Omental fat pad (tissue), 4 donors: ENCODE measurements at places on chromosomes 5 and 9.
A peak's percentile ranks its signal among the peaks of the same experiment; 100 is the strongest.

GRCh38 chr9:592225-592624 is 249.3 kb upstream of the DMRT1 start:
- DNase-seq: no peak

DNA sequence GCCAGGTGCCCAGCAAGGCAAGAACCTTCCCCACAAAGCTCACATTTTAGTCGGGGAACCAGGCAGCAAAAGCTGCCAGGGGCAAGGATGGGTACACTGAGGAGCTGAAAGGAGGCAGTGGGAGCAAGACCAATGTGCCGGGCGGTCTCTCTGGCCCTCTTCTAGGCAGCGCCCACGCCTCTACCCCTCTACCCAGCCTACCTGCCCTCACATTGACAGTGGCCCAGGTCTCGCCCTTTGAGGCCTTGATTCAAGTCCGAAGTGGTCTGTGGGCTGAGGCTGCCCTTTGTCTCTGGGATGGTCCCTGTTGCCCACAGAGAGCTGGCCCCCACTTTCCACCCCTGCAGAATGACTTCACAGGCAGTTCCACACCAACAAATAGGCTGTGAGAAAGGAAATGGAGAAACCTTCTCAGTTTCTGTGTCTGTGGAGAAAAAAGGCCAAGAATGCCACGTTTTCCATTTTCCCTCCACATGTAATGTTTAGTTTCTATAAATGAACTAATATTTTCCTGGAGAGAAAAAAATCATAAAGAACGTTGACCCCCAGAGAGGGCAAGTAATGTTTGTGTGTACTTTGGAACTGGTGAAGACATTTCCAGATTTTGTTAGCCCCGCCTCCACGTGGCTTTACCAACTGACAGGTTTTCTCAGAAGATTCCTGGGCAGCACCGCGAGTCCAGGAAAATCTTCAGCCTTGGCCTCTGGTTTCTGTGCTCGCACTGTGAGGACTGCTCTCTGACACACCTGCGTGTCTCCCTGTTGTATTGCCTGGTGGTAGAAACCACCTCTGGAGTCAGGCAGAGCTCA is 57.4 kb upstream of the ANGPTL2 start:
- DNase-seq: no peak

- no peak for DNase-seq
Observed at GRCh38 chr5:159184236-159184635, 25.1 kb downstream of the RNF145 start.

- DNase-seq: no peak
Observed at GRCh38 chr5:170372971-170373370, 16.2 kb downstream of the KCNMB1 start.

GRCh38 chr5:16619136-16619535 is 2.3 kb upstream of the RETREG1 start:
- no peak for DNase-seq

GRCh38 chr5:109645707-109646192 is 44.0 kb upstream of the MAN2A1 start:
- DNase-seq: no peak

DNA sequence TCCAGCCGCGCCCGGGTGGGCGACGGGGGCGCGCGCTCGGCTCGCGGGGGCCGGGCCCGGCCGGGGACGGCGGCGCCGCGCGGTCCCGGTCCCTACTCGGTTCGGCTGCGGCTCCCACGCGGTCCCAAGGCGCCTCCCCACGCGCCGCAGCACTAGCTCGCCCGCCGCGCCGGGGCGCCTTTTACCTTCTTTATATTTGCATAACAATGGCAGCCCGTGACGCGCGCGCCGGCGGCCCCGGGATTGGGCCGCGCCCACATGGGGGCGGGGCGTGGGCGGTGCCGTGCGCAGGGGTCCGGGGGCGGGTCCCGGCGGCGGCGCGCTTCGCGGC is at the start of gene NRARP:
Gene NRARP, minus strand, starts transcription at position 154 of the 331 bp plus-strand sequence. CDS start 343 bp downstream, outside the sequence.
- DNase-seq: peak; percentile 84

- DNase-seq: no peak
Observed at GRCh38 chr5:150562832-150563231, 54.9 kb downstream of the NDST1 start.

- peak; percentile 31 for DNase-seq
Observed at GRCh38 chr5:45696206-45696836, at the start of gene HCN1. Gene HCN1 (minus strand): TSS chr5:45696380.
